ENCODE measurements at places on chromosomes 13 and 19.

DNA sequence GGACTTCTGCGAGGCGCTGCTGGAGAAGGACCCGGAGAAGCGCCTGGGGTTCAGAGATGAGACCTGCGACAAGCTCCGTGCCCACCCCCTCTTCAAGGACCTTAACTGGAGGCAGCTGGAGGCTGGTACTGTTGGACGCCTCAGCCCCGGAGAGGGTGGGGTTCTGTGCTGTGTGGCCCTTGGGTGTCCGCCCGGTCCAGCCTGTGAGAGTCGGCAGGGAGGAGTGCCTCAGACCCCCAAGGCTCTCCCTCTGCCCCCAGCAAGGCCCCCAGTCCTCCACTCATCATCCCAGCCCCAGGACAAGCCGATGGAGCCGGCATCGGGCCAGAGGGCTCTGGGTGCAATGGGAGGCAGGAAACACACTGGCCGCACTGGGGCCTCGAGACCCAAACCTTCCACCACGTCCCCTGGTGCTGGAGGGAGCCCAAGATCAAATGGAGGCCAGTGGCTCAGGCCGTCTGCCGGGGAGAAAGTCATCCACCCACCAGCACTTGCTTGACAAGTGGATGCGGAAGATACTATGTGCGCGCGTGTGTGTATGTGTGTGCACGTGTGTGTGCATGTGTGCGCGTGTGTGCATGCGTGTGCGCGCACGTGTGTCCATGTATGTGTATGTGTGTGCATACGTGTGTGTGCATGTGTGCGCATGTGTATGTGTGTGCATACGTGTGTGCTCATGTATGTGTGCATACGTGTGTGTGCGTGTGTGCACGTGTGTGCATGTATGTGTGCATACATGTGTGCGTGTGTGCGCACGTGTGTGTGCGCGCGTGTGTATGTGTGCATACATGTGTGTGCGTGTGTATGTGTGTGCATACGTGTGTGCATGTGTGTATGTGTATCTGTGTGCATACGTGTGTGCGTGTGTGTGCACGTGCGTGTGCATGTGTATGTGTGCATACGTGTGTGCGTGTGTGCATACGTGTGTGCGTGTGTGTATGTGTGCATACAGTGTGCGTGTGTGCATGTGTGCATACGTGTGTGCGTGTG lies 25.8 kb upstream of the TMEM255B start:
- no peak for DNase-seq

DNA sequence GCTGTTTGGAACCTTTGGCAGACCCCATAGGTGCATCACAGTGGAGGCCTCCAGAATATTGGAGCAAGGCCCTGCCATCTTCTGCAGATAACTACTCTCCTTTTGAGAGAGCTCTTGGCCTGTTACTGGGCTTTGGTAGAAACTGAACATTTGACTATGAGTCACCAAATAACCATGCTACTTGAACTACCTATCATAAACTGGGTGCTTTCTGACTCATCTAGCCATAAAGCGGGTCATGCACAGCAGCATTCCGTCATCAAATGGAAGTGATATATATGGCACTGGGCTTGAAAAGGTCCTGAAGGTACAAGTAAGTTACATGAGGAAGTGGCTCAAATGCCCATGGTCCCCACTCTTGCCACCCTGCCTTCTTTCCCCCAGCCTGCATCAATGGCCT lies 782.5 kb upstream of the SLITRK6 start:
- DNase-seq, result no peak

GRCh38 chr13:28573595-28574373 lies 78.9 kb upstream of the FLT1 start:
- DNase-seq, result no peak

- DNase-seq, result no peak
Measured at GRCh38 chr13:21980049-21980448, 309.2 kb downstream of the FGF9 start.

GRCh38 chr13:75978818-75979217 lies 342.7 kb downstream of the LMO7 start:
- DNase-seq, result no peak

- peak; percentile 79 for DNase-seq
Measured at GRCh38 chr19:17304386-17305215, 1.1 kb upstream of the MRPL34 start.

GRCh38 chr13:32031025-32031814 lies at the start of gene FRY:
FRY (plus strand) TSS chr13:32031774; CDS start chr13:32031796, 22 bp downstream.
- peak; percentile 95 for DNase-seq

GRCh38 chr19:49812997-49813861 lies at the start of gene FUZ:
FUZ (minus strand) TSS chr19:49813292; CDS start chr19:49813106, 186 bp downstream.
- DNase-seq, result peak; percentile 98

DNA sequence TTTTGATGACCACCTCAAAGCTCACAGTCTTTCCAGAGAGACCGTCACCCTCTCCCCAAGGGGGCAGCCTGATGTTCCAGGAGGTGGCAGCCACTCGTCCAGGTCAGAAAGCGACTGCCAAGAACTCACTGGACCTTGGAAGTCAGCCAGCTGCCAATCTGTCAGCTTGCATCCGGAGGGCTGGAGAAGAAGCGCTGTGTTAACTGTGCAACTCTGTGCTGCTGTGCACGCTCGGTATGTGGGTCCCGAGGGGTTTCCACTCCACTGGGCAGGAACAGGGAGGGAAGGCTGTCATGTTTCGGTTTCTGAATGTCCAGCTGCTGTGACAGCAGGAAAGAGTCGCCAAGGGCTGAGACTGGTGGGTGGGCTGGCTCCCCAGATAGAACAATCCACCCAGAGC lies 89.2 kb downstream of the CACNA1A start:
- no peak for DNase-seq
